ENCODE measurements at places on chromosomes 7 and 10.

DNA sequence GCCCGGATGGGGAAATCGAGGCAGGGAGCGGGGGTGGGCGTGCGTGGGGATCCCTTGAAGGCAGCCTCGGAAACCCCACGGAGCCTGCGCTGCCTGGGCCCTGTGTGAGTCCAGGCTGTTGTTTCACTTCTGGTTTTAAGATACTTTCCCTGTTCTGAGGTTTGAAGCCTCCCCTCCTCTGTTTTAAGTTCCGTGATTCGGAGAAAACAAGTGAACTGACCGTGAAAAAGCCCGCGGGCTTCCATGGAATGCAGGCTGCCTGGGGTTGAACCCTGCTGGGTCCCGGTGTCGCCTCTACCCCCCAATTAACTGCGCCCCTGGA lies 401 bp downstream of the LRRC27 start:
- no peak for DNase-seq

DNA sequence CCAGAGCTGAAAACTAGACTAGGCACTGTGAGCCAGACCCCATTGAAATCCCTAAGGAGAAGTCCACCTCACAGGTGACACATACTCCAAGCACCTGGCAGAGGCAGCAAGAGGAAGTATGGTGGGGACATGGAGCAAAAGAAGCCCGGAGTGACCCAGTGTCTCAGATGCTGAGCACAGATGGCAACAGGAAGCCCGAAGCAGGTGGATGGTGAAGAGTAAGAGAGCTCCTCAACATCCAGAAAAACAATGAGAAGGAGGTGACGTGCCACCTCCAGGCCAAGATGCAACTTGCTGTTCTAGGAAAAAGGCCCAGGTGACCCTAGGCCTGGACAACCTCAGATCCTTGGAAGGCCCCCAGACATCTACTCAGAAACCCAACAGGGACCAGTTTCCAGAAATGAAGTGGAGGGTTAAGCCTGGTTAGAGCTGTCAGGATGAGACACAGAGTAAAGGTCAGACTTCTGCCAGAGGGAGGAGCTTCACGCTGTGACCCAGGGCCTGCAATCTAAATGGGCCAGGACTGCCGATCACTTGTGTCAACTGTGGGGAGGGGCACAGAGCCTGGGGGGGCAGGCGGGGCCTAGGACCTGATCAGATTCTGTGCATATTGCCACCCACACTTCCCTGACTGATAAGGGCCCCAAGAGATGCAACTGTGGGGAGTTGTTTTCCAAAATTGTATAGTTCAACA lies 2.4 kb upstream of the COBL start:
- DNase-seq: no peak

- DNase-seq: no peak
Measured at GRCh38 chr7:72405418-72405817, 6.7 kb downstream of the CALN1 start.

GRCh38 chr7:473870-474604 lies 45.6 kb downstream of the PDGFA start:
- DNase-seq: no peak

GRCh38 chr7:7768977-7769709 lies 50.7 kb upstream of the RPA3 start:
- no peak for DNase-seq

All from stimulated activated CD4-positive, alpha-beta T cell treated with anti-CD3 and anti-CD28 coated beads, Interleukin-4, amount 100 ng/mL, for 4 hours (primary cell).